T-cell (primary cell): ENCODE measurements at places on chromosomes 7 and 10. TPM values are rescaled to one million over a fixed set of nuclear protein-coding genes. Genes with fewer than 3 reads are reported as not detected.

- DNase-seq: no peak
These were observed 42.4 kb upstream of the HGF start for GRCh38 chr7:81811956-81812865.

DNA sequence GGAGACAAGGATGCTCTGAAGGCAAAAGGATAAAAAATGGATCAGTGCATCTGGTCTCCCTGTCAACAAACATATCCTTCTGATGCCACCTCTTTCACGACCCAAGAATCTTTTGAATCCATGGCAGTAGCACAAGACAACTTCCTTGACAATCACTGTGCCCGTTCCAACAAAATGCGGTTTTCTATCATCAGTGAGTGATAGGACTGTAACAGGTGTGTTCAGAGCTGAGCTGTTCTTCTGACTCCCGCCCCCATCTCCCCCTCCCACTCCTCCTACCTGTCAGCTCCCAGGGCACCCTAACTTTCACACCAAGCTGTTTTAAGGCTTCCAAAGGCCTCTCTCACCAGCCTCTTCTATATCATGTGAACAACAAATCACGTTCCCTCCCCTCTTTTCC is 74.8 kb downstream of the PARD3 start:
- DNase-seq: no peak

- DNase-seq: no peak
These were observed 127.8 kb upstream of the NPSR1 start for GRCh38 chr7:34530259-34530658.

Gene CYP3A7
- not detected for total RNA-seq

Gene CRPPA
- total RNA-seq: 1.4 TPM
